Smooth muscle cell of trachea (primary cell): ENCODE measurements at places on chromosomes 16 and 17. TPM values are rescaled to one million over a fixed set of nuclear protein-coding genes. Genes with fewer than 3 reads are reported as not detected.

SLC6A2 gene
- not detected in 2 replicates for total RNA-seq

RASD1 gene
- 0.58 and 1.2 TPM in 2 replicates for total RNA-seq

TP53TG3B gene
- total RNA-seq = not detected in 2 replicates

CACNG1 gene
- not detected in 2 replicates for total RNA-seq

CAMKK1 gene
- 4.1 and 8.6 TPM in 2 replicates for total RNA-seq

CSH1 gene
- total RNA-seq = not detected in 2 replicates

RNF43 gene
- under 0.01 TPM in 2 replicates for total RNA-seq

MT4 gene
- not detected in 2 replicates for total RNA-seq

CTRL gene
- 0.33 and 0.44 TPM in 2 replicates for total RNA-seq

TM4SF5 gene
- total RNA-seq = not detected in 2 replicates

PRR35 gene
- not detected in 2 replicates for total RNA-seq

CD79B gene
- total RNA-seq = 0.15 and 0.17 TPM in 2 replicates

DNASE1L2 gene
- total RNA-seq = 0.15 and 1.5 TPM in 2 replicates

TRIM16 gene
- total RNA-seq = 46.4 and 55.1 TPM in 2 replicates

C17orf107 gene
- total RNA-seq = 1.9 and 5.0 TPM in 2 replicates

NTHL1 gene
- 26.6 and 27.8 TPM in 2 replicates for total RNA-seq

TBC1D3C gene
- not detected in 2 replicates for total RNA-seq

TBC1D26 gene
- total RNA-seq = under 0.01 TPM in 1 of 2 replicates, not detected in the other

KCNJ12 gene
- 0.15 and 3.6 TPM in 2 replicates for total RNA-seq

RASL10B gene
- total RNA-seq = 0.58 and 4.6 TPM in 2 replicates

PIPOX gene
- 2.9 and 3.0 TPM in 2 replicates for total RNA-seq

TBX4 gene
- 5.1 and 6.8 TPM in 2 replicates for total RNA-seq

LPO gene
- total RNA-seq = not detected in 2 replicates

DRC3 gene
- 0.83 and 1.2 TPM in 2 replicates for total RNA-seq

TPSG1 gene
- total RNA-seq = not detected in 2 replicates

AXIN2 gene
- 1.9 and 4.3 TPM in 2 replicates for total RNA-seq

CRYM gene
- total RNA-seq = 1.6 and 2.3 TPM in 2 replicates

EPOP gene
- total RNA-seq = 0.44 and 0.99 TPM in 2 replicates

RCVRN gene
- total RNA-seq = under 0.01 TPM in 1 of 2 replicates, not detected in the other

ADAM11 gene
- 0.44 and 0.99 TPM in 2 replicates for total RNA-seq

DVL2 gene
- total RNA-seq = 84.8 and 108 TPM in 2 replicates

KRT34 gene
- 0.17 TPM in 1 of 2 replicates, not detected in the other for total RNA-seq

RHBDL3 gene
- total RNA-seq = under 0.01 and 0.33 TPM in 2 replicates

CD68 gene
- 30.4 and 79.9 TPM in 2 replicates for total RNA-seq

TOM1L1 gene
- 15.1 and 19.3 TPM in 2 replicates for total RNA-seq

MLST8 gene
- total RNA-seq = 30.8 and 33.6 TPM in 2 replicates

HSD3B7 gene
- total RNA-seq = 49.7 and 76.7 TPM in 2 replicates

RAP1GAP2 gene
- 0.83 and 1.5 TPM in 2 replicates for total RNA-seq

GNAO1 gene
- total RNA-seq = under 0.01 and 0.44 TPM in 2 replicates
